ENCODE measurements at places on chromosomes 3 and 15.

- no peak for DNase-seq
Observed at GRCh38 chr3:127247292-127247691, 40.6 kb downstream of the PRR20G start.

DNA sequence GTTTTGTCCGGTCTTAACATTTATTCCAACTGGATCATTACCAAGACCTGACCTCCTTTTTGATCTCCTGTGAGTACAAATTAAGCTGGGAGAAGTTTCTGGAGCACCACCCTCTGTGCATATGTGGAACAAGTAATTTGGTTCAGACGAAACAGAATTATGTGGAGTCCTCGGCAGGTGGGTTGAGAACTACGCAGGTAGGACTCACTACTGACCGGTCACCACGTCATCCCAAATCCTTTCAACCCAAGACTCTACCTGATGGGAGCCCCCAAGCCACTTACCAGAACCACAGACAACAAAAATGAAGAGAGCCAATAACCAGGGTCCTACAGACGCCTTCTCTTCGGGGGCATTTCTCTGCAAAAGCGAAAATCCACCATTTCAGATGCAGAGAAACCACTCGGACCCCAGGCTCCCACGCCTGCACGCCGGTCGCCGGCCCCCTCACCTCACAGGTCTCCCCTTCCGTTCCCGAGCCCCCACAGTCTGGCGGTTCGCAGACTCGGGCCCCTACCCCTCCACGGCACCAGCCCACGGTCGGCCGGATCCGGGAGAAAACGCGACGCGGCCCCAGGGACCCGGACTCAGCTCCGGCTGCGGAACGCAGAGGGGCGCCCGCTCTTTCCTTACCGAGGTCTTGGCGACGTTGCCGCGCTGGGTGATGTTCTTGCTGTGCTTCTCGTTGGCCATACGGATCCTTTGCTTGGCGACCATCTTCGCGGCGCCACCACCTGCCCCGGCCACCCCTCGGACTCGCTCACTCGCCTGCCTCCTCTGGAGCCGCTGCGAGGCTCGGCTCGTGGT, 674 bp downstream of the SERP1 start:
- DNase-seq, result peak; percentile 7

GRCh38 chr3:109241459-109242186, 74.7 kb downstream of the DPPA2 start:
- DNase-seq, result no peak

- DNase-seq, result no peak
Observed at GRCh38 chr15:57149196-57149595, 227.1 kb upstream of the CGNL1 start.

DNA sequence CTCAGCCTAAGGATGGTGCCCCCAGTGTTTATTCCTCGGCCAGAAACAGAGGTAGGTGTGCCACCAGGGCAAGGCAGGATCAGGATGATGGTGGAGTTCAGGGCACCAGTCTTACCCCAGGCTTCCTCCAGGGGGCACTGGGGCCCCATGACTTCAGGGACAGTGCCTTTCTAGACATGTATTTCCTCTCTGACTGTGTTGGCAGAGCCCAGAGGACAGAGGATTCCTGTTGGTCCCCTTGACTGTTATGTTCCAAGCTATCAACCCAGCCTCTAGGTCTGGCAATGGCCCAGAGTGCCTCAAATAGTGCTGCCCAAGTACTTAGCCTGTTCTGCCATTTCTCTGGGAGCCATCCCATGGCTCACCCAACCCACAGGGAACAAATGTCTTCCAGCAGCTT, 2.8 kb downstream of the HEMK1 start:
- peak; percentile 66 for DNase-seq

DNA sequence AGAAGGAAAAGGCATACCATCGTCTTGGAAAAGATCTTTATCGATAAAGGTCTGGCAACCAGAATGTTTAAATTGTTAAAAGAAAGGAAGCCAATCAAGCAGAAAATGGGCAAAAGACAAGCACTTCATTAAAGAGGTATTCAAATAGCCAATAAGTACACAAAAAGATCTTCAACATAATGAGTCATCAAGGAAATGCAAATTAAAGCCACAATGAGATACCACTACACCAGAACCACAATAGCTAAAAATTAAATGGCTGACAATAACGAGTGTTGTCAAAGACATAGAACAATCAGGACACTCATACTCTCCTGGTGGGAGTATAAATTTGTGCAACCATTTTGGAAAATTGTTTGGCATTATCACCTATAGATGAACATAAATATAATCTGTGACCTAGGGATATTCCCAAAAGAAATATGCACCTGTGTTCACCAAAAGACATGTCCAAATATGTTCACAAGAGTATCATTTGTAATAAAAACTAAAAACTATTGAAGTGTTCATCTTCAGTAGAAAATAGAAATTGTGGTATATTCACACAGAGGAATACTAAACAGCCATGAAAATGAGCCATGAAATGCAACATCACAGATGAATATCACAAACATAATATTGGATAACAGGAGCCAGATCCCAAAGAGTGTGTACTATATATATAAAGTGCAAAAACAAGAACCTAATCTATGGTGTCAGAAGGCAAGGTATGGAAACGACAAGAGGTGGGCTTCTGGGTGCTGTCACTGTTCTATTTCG, 14.4 kb upstream of the BTBD1 start:
- DNase-seq, result no peak

DNA sequence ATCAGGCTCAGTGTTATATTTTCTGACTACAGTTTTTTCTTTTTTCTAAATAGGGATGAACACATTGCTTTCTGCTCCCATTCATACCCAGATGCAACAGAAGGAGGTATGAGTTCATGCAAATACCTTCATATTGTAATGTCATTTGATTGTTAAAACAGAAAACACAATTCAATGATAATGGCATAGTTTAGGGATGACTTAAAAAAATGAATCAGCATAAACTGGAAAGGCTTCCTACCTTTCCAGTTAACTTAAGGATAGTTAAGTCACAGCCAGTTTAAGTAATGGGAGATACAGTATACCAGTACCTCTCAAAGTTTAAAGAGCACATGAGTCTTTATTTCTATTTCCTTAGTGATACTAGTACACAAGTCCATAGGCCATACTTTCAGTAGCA, 24.9 kb downstream of the KNL1 start:
- DNase-seq, result no peak

DNA sequence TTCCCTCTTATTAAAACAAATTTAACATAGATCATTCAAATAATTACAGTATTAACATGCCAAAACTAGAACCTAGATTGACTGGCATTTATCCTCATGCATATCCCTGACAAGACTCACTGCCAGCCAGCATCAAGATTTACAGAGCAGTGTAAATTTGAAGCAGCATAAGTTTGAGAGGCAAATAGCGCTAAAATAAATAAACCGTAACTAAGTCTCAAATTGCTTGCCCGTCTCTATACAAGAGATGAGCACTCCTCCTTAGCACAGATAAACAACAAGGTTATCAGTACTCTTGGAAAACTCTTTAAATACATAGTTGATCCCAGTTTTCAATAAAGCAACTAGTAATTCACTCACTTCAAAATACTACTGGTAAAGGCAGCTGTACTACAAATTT, 29.6 kb downstream of the MSL2 start:
- no peak for DNase-seq

- no peak for DNase-seq
Observed at GRCh38 chr3:101154401-101154800, 161.2 kb upstream of the ABI3BP start.

GRCh38 chr15:76155731-76156130, 95.9 kb downstream of the TMEM266 start:
- DNase-seq, result no peak

- DNase-seq, result no peak
Observed at GRCh38 chr3:149507491-149508324, 33.2 kb downstream of the TM4SF4 start.

- DNase-seq, result no peak
Observed at GRCh38 chr3:140630366-140630765, 47.5 kb upstream of the TRIM42 start.

- DNase-seq, result no peak
Observed at GRCh38 chr3:83770664-83771402, 1188.0 kb upstream of the CADM2 start.
